ENCODE measurements at places on chromosomes 4 and X. TPM values are rescaled to one million over a fixed set of nuclear protein-coding genes. Genes with fewer than 3 reads are reported as not detected.

DNA sequence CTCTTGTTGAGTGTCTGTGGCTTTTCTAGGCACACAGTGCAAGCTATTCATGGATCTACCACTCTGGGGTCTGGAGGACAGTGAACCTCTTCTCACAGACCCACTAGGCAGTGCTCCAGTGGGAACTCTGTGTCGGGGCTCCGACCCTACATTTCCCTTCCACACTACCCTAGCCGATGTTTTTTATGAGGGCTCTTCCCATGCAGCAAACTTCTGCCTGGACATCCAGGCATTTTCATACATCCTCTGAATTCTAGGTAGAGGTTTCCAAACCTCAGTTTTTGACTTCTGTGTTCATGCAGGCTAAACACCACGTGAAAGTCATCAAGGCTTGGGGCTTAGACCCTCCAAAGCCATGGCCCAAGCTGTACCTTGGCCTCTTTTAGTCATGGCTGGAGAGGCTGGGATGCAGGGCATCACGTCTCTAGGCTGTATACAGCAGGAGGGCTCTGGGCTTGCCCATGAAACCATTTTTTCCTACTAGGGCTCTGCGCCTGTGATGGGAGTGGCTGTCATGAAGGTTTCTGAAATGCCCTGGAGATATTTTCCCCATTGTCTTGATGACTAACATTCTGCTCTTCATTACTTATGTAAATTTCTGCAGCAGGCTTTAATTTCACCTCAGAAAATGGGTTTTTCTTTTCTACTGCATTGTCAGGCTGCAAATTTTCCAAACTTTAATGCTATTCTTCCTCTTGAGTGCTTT, 249.8 kb upstream of the CPEB2 start:
- DNase-seq: no peak

GRCh38 chr4:61200187-61200915, at the start of gene ADGRL3:
ADGRL3 (plus strand) TSS chr4:61200326.
- DNase-seq: no peak

GRCh38 chr4:102047616-102048015, 257.1 kb downstream of the BANK1 start:
- no peak for DNase-seq

DNA sequence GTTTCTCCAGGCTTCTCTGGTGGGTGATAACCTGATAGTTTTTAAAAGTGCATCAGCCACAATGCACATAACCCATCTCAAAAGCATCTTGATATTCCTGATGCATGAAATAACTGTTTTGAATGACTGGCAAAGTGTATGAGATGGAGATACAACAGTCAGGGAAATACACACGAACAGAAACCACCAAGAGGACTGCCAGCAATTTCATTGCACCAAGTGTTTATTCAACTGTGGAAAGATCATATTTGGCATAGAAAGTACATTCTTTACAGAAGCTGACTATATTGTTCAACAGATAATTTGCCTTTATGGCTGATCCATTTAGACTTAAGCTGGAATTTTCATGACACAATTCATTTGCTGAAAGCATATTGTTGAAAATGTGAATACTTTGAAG, 139.5 kb downstream of the SLIT2 start:
- no peak for DNase-seq

Gene PAGE4
- total RNA-seq: not detected

DNA sequence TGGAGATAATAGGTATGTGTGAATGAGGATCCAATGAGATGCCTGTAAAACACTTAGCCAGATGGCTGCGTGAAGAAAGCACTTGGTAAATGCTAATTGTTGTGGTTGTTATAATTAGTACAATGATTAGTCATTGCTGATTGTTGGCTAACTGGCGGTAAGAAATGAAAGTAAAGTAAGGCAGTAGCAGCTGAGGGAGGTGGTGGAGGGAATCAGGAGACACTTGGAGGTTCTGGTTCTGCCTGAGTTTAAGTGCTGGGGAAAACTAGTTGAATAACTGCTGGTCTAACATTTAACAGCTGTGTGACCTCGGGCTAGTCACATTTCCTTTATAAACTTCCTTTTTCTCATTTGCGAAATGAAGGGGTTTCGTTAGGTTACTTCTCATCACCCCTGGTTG, 30.9 kb downstream of the CD38 start:
- DNase-seq: no peak

DNA sequence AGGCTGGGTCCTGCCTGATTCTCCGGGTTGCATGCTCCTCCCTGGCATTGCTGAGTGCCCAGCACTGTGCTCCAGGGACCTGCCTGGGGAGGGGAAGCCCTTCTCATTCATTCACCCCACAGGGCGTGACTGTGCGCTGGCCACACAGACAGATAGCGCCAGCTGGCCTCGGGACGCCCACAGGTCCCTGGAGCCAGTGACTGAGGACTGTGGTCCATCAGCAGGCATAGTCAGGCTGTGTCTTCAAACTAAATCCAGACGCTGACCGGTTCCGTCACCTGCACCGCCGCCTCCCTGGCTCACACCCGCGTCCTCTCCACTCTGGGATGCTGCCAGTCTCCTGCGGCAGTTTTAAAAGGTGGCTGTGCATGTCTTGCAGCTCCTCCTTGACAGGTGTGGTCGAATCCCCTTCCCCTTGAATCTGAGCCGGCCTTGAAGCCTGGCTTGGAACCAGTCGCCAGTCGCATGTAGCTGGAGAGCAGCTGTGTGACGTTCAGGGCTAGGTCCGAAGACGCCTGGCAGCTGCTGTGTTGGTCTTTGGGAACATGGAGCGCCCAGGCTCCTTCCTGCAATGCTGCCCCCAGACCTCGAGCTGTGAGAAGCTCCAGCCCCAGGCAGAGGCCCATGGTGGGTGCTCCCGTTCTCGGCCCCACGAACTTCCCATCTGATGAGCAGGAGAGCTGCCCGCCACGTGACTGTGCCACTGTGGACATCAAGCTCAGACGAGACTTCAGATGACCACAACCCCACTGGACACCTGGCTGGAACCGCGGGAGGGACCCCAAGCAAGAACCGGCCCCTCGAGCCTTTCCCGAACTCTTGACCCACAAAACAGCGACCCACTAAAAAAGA, 94.1 kb downstream of the ADRA2C start:
- no peak for DNase-seq

DNA sequence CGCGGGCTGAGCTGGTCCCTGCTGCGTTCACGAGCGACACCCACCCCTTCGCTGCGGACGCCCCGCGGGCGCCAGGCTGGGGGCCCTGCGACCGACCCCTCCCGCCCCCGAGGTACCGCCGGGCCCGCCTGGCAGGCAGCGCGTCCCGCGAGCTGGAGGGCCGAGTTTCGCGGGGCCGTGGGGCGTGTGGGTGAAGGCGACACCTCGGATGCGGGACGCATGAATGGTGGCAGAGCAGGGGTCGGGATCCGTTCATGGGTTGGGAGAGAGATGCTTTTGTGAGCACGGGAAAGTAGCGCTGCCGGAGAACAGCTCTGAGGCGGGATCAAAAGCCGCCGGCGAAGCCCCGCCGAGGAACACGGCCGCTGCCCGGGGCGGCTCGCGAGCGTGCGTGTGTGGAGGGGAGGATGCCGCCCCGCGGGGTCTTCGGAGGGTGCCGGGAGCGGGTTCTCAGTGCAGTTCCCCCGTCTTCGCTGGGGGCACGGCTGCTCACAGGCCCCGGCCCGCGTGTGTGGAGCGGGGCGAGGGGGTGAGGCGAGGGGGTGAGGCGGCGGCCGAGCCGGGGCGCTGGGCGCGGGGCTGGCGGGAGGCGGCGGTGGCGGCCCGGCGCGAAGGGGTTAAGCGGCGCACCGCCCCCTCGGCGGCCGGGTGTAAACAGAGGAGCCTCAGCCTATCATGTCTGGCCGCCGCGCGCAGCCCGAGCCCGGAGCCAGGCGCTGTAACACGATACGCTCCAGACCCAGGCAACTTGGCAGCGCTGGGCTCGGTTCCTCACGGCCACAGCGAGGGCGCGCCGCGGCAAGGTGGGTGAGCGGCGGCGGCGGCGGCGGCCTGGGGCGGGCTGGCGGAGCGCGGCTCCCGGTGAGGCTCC, 205.3 kb downstream of the TENM3 start:
- DNase-seq: peak; percentile 91

- no peak for DNase-seq
Measured at GRCh38 chrX:105634180-105634579, 188.2 kb upstream of the NRK start.

Gene SPANXN1
- not detected for total RNA-seq

GRCh38 chr4:102585329-102585728, 84.2 kb downstream of the NFKB1 start:
- DNase-seq: no peak

Gene VSIG1
- total RNA-seq: 0.33 TPM

Gene EVC2
- total RNA-seq: 13.2 TPM

- peak; percentile 12 for DNase-seq
Measured at GRCh38 chr4:150771382-150771781, 189.4 kb downstream of the MAB21L2 start.

Gene HTN1
- total RNA-seq: not detected

GRCh38 chr4:188611143-188611542, 471.9 kb downstream of the TRIML1 start:
- no peak for DNase-seq

DNA sequence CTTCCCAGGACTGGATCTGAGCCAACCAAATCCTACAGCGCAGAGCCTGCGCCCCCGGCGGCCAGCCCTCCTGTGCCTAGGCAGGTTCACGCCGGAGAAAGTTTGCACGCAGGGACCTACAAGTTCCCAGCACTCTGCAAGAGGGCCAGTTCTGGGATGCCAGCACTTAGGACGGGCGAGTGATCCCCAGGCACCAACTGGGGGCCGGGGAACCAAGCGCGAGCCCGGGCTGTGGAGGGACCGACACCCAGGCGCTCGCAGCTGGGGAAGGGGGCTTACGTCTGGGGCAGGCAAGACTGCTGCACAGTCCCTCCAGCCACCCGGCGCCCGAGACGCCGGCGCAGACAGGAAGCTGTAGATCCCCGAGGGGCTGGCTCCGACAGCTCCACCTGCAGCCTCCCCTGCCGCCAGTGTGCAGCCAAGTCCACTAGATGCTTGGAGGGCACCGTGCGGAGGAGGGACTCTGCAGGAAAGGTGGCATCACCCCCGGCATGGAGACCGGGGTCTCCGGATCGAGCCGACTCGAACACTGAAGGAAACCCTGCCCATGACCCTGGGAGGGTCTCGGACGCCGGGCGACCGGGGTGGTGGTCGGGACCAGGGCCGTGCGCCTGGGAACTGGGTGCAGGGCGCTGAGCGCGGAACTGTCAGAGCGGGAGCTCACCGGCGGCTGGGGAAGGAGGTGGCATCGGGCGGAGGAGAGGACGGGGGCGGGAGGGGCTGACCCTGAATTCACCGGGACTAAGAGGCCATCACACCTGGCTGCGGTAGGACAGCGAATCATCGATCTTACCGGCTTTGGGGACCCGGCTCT, 566 bp downstream of the CORIN start:
- peak; percentile 41 for DNase-seq

Gene RBMXL3
- total RNA-seq: not detected

DNA sequence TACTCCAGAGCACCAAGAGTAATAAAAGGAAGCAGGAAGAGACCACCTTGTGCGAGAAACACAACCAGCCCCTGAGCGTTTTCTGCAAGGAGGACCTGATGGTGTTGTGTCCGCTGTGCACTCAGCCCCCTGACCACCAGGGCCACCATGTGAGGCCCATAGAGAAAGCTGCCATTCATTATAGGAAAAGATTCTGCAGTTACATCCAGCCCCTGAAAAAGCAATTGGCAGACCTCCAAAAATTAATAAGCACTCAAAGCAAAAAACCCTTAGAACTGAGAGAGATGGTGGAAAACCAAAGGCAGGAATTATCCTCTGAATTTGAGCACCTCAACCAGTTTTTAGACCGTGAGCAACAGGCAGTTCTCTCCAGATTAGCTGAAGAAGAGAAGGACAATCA, 5.7 kb downstream of the TRIM75 start:
- no peak for DNase-seq

DNA sequence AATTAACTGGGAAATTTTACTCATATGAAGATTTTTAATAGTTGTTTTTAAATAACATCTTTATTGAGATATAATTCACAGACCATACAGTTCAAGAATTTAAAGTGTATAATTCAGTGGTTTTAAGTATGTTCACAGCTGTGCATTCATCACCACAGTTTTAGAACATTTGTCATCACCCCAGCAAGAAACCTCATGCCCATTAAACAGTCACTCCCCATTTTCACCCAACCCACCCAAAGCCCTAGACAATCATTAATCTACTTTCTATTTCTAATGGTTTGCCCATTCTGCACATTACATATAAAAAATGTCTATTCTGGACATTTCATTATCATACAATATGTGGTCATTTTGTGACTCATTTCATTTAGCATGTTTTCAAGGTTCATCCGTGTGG, 2.8 kb downstream of the UPRT start:
- no peak for DNase-seq

GRCh38 chr4:66404141-66404540, 733.9 kb upstream of the EPHA5 start:
- DNase-seq: no peak

- DNase-seq: no peak
Measured at GRCh38 chr4:127601029-127601428, 31.7 kb upstream of the INTU start.

Gene TLR1
- 12.2 TPM for total RNA-seq

DNA sequence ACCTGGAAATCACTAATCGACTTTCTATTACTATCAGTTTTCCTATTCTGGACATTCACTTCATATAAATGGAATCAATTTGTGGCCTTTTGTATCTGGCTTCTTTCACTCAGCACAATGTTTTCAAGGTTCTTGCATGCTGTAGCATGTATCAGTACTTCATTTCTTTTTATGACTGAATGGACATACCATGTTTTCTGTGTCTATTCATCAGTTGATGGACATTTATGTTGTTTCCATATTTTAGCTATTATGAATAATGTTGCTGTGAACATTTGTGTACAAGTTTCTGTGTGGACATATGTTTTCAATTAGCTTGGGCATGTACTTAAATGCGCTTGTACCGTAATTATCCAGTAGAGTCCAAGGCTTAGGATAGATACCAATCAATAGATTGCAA, 19.9 kb upstream of the RELL1 start:
- DNase-seq: no peak

DNA sequence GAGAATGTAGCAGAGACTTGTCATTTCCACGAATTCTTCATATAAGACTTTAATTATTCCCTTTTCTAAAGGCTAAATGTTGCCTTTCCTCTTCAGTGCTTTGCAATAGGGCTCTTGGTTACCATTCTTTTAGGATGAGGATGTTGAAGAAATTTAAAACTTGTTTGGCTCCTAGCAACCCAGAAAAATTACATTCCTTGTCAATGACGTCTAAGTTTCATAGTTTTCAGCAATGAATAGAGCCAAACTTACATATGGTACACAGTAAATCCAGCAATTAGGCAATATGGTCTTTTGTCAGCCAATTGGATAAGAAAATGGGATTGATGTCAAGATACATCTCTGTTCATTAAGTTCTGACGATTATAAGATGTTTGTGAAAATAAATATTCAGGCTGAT, 1639.6 kb upstream of the PCDH10 start:
- no peak for DNase-seq

GRCh38 chrX:28920153-28920943, 333.1 kb downstream of the IL1RAPL1 start:
- DNase-seq: no peak
